ENCODE measurements at places on chromosomes 7 and 10.

DNA sequence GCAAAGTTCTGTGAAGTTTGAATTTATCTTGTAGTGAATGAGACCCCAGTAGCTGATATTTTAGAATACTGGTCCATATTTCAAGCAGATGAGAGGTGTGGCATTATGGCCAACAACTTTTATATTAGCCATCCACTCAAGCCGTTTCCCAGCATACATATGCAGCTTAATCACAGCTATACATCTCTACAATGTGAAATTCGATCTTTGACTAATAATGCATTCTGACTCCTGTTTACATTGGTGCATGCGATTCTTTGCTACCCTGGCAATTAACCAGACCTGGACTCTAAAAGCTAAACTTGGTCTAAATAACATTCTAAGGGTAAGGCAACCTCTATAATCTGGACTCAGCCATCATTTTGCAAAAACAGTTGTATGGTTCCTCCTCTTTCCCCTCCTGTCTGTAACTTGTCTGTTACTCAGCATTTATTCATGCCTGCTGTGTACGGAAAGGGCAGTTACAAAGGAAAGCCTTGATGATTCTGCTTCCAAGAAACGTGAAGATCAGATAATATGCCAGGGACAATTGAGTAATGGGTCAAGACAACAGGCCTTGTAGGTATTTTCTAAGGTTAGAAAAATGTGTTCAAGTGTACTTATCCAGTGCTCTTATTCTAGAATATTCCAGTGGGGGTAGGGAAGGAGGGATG is 50.6 kb downstream of the PNLIPRP2 start:
- no peak for DNase-seq

DNA sequence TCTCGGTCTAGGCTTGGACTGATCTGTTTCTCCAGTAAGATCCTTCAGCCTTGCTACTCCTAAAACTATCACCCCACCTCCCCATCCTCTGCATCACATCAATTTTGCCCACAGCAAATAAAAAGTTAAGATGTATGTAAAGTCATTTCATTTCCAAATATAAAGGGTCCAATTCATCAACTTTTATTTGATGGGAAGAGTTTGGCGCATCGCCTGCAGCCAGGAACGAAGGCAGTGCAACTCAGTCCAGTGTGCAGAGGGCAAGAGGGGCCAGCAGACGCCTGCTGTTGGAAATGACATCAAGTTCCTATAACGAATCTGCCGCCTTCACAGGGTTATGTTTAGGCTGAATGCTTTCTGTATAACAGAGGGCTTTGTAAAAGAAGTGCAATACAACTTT is 97.0 kb downstream of the SVIL start:
- DNase-seq: no peak

DNA sequence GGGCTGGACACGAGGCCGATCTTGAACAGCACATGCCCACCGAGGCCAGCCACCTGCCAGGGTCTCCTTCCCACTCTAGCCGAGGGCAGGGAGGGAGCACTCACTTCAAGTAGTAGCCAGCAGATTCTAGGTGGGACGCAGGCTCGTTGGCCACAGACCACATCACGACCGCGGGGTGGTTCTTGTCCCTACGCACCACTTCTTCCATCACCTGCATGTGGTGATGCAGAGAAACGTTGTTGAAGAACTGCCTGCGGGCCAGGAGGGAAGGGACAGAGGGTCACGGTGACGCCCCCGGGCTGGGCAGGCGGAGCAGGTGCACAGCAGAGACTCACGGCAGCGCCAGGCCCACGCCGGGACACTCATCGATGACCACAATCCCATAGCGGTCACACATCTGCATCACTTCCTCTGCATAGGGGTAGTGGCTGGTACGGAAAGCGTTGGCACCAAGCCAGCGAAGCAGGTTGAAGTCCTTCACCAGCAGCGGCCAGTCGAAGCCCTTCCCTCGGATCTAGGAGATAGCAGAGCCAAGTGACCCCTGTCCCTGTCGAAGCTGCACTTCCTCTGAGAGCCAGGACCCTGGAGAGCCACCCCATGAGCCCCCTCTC is 7.7 kb downstream of the GUSB start:
- no peak for DNase-seq

- no peak for DNase-seq
Measured at GRCh38 chr7:149126662-149127266, 640 bp upstream of the ZNF425 start.

DNA sequence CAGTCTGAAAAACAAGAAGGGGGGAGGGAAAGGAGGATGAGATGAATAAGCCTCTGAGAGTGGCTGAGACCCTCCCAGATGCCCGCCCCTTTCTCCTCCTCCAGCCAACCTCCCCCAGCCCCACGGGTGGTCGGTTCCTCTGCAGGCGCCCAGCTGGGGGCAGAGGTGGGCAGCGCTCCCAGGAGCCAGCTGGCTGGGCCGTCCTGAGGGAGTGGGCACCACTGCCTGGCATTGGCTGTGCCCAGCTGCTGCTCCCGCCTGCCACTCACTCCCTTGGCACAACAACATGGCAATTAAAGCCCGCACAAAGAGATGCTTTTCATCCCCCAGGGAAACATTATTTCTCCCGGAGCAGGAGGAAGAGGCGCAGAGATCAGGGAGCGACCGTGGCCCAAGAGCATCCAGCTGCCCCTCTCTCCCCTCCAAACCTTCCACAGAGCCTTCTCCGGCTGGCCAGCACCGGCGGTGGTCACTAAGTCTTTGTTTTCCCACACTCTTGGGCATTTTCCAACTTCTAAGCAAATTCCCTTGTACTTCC is 107.2 kb downstream of the SPDYE5 start:
- DNase-seq: no peak

- no peak for DNase-seq
Measured at GRCh38 chr7:71402684-71403083, 270.7 kb downstream of the GALNT17 start.

DNA sequence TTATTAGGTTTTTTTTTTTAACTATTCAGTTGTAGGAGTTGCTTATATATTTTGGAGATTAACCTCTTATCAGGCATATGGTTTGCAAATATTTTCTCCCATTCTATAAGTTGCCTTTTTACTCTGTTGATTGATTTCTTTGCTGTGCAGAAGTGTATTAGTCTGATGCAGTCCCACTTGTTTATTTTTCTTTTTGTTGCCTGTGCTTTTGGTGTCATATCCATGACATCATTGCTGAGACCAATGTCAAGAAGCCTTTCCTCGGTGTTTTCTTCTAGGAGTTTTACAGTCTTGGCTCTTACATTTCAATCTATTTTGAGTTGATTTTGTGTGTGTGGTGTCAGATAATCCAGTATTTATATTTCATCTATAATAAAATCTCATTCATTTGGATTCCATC is 155.4 kb downstream of the LRMDA start:
- DNase-seq: no peak

- peak; percentile 33 for DNase-seq
Measured at GRCh38 chr7:81190997-81191768, 272.3 kb upstream of the SEMA3C start.

- no peak for DNase-seq
Measured at GRCh38 chr10:32077896-32078485, 21.8 kb upstream of the KIF5B start.

DNA sequence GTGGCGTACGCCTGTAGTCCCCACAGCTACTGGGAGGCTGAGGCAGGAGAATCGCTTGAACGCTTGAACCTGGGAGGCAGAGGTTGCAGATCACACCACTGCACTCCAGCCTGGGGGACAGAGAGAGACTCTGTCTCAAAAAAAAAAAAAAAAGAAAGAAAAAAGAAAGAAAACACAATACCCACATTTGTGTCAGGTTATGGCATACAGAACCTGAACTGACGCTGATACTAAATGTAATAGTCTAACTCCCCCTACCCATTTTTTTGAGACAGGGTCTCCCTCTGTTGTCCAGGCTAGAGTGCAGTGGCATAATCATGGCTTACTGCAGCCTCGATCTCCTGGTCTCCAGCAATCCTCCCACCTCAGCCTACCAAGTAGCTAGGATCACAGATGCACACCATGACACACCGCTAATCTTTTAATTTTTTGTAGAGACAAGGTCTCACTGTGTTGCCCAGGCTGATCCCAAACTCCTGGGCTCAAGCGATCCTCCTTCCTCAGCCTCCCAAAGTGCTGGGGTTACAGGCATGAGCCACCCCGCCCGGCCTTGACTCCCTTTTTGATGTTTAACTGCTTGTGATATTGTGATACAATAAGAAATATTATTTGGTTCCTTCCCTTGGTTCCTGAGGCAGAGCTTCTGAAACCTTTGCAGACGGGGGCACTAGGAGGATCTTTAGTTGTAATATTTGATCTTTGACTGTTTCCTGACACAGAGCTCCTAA is 6.5 kb upstream of the MMD2 start:
- no peak for DNase-seq

DNA sequence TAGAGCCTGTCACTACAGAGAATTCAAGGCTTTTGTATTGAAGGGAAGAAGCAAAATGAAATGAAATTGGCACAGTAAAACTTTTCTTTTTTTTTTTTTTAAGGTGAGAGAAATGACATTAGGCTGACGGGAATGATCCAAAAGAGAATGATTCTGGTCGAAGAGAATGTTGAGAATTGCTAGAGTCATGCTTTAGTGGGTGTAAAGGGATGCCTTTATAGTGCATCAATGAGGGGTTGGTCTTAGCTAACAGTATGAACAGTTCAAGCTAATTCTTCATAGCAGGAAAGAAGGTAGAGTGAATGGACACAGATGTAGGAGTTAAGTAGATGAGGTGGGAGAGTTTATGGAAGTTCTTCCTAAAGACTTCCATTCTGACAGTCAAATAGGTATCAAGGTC is 32.3 kb upstream of the LSM8 start:
- no peak for DNase-seq
